H9 (cell line): ENCODE measurements at places on chromosomes 3 and 15. TPM values are rescaled to one million over a fixed set of nuclear protein-coding genes. Genes with fewer than 3 reads are reported as not detected.

DNA sequence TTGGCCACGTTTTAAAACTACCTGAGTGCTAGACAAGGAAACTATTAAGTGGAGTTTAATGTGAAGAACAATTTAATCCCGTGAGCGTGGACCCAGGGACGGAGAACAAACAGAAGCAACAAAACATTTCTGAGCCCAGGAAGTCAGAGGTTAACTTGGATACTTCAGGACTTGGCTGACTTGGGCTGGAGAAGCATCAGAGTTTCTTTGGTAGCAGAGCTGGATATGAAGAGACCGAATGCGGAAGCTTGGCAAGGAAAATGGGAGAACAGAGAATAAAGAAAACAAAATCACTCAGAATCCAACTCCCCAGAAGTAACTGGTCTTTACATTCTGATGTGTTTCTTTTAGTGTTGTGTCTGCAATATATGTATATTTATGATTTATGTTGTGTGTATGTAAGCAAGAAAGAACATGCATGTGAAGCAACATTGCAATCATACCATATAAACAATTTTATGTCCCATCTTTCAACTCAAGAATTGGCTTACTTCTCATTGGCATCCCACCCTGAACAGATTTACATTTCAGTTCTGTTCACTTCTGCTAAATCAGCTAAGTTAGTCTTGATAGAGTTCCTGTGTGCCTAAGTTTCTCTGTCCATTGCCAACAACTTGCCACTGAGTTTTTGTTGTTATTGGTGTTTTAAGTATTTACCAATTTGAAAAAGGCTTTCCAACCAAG lies 17.2 kb upstream of the PLOD2 start:
- DNase-seq = no peak
- no peaks in the 10 kb centered on the region for H3K4me1 ChIP-seq
- H3K27ac ChIP-seq = no peak overlapping the region
- H3K27me3 ChIP-seq = no peaks in the 10 kb centered on the region
- H3K4me3 ChIP-seq = no peak overlapping the region

DNA sequence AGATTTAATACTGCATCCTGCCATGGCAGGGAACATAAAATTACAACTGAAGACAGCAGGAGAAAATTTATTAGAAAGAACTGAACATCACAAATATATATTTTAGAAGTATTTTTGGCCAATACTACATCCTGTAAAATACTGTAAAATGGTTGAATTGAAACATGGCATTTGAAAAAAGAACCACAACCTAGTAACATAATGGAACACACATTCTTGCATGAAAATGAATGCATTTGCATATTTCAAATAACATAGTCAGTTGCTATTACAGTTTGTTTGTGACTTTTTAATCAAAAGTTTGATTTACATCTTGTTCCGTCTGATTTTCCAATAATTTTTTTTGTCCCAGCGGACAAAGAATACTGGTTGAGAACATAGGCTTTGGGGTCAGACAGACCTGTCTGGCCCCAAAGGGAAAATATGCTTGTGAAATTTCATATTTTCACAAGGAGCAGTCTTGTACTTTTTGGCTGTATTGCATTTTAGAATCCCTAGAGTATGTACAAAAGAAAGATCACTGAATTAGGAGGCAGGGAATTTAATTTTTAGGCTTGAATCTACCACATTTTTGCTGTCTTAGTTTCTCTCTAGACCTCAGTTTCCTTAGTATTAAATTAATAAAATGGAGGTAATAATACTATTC lies 268.8 kb downstream of the ADAMTSL3 start:
- H3K36me3 ChIP-seq = no peaks in the 10 kb centered on the region
- no peak overlapping the region for H3K27ac ChIP-seq
- peaks cover 2% of the 10 kb centered on the region; the same call in 1 of the 2 replicates for H3K4me1 ChIP-seq

DNA sequence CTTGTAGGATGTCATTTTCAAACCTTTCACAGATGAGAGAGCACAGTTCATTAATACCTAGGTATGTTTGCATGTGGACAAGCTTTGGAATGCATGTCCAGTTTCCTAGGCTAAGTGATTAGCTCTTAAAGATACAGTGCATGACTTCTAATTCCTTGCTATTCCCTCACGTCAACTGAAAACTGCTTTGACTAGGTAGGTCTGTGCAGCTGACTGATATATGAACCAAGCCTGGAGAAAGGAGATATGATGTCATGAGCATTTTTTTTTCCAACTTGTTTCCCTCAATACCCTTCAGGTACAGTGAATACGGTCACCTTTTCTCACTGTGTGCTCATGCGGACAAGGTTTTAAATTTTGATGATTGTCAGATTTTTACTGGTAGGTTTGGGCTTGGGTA lies 41.6 kb upstream of the TASOR start:
- no peaks in the 10 kb centered on the region for H3K36me3 ChIP-seq
- H3K4me1 ChIP-seq = no peaks in the 10 kb centered on the region
- H3K27me3 ChIP-seq = no peaks in the 10 kb centered on the region
- no peak overlapping the region for H3K27ac ChIP-seq

- H3K27me3 ChIP-seq = no peaks in the 10 kb centered on the region
- H3K27ac ChIP-seq = no peak overlapping the region
- 0 out of 3 replicates have a peak, but pooled peaks cover 1% of the 10 kb centered on the region for H3K36me3 ChIP-seq
- DNase-seq = no peak
- H3K4me1 ChIP-seq = no peaks in the 10 kb centered on the region
Measured at GRCh38 chr3:192980632-192981031, 63.0 kb upstream of the MB21D2 start.

- H3K4me3 ChIP-seq = no peak overlapping the region
- no peak for DNase-seq
Measured at GRCh38 chr3:58358092-58358491, 25.4 kb downstream of the PXK start.

DNA sequence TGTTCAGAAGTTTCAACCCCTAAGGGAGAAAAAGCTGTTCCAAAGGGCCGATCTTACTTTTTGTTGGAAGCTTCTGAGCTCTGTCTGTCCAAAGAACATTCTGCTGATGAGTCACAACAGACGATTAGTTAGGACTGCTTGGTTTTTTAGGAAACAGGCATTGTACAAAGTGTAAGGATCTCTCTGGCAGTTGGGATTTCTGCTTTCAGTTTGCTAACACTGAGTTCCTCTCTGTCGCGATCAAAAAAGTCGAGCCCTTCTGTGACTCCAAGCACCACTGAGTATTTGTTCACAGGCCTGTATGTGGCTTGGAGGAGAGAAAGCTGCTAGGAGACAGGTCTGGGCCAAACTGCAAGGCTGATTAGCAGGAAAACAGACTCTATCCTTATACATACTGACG lies 91.8 kb upstream of the PFN2 start:
- no peaks in the 10 kb centered on the region for H3K36me3 ChIP-seq
- H3K27ac ChIP-seq = no peak overlapping the region
- H3K4me3 ChIP-seq = no peak overlapping the region
- no peak for DNase-seq
- no peaks in the 10 kb centered on the region for H3K4me1 ChIP-seq

TNFAIP8L3 gene
- 0.22 and 0.31 TPM in 2 replicates for total RNA-seq

SNUPN gene
- total RNA-seq = 29.8 and 32.7 TPM in 2 replicates
